ENCODE measurements at places on chromosomes 2 and 18.

- no peaks in the 10 kb centered on the region for H3K36me3 ChIP-seq
- H3K27me3 ChIP-seq: no peaks in the 10 kb centered on the region
- peak; percentile 53 for DNase-seq
- no peaks in the 10 kb centered on the region for H3K4me1 ChIP-seq
- no peak overlapping the region for H3K27ac ChIP-seq
Measured at GRCh38 chr2:213806125-213806726, 522.0 kb downstream of the SPAG16 start.

DNA sequence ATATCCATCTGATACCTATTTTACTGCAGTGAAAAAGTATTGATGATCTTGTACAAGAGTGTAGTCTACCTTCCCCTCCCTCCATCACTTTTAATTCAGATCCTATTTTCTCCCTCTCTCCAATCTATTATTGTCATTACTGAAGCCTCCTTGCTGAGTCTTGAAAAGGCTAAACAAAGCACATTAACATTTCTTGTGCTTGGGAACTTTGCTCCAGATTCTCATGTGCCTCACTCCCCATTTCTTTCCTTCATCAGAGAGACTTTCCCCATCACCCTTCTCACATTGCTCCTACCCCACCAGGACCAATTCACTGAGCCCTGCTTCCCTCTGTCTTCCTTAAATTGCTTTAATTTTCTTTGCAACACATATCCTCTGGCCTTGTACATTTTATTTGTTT lies 736.2 kb upstream of the GCFC2 start:
- no peaks in the 10 kb centered on the region for H3K27me3 ChIP-seq
- no peak for DNase-seq
- H3K4me3 ChIP-seq: no peak overlapping the region
- no peaks in the 10 kb centered on the region for H3K36me3 ChIP-seq
- H3K27ac ChIP-seq: no peak overlapping the region

DNA sequence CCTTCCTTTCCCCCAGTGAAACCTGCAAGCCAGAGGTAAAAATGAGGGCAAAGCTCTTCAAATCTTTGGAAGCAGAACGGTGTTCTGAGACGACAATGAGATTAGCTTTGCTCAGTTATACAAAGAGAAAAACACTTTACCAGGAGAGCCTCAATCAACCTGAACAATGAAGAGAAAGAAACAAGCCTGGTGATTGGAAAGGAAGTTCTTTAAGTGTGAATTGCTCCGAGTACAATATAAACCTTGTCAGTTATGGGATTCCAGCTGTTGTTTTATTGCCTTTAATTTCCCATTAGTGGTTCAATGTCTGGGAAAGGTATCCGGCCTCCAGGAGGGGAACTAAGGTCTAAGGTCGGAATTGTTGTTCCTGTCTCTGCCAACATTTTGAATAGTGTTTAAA lies 901.6 kb downstream of the EPHA4 start:
- H3K36me3 ChIP-seq: no peaks in the 10 kb centered on the region
- no peak overlapping the region for H3K4me3 ChIP-seq
- H3K27me3 ChIP-seq: no peaks in the 10 kb centered on the region
- no peaks in the 10 kb centered on the region for H3K4me1 ChIP-seq

DNA sequence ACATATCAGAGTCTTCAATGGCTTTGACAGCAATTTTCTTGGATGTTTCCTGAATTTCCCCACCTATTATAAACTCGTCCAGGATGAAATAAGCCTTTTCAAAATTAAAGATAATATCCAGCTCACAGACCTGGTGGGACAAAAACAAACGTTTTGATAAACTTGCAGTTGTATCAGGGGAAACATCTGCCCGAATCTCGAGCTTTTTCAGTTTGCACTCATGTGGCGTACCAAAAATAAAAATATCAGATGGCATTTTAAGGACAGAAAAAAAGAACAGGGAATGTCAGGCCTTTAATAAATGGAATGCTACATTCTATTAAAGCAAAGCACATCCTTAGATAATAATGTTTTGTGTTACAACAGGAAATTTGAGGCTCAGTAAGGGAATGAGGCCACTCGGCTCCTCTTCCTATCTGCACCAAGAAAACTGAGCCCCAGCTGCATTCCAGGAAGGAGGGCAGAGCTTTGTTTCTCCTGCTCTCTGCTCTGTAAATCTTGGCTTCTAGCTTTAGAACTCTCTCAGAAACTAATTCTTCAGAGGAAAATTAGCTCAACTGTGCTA lies 72.1 kb downstream of the AP1S3 start:
- H3K27me3 ChIP-seq: no peaks in the 10 kb centered on the region
- no peaks in the 10 kb centered on the region for H3K36me3 ChIP-seq
- H3K4me3 ChIP-seq: no peak overlapping the region
- no peak for DNase-seq
